Stimulated activated CD4-positive, alpha-beta T cell treated with anti-CD3 and anti-CD28 coated beads, Interleukin-12 subunit alpha, Interleukin-12 subunit beta, amount 100 ng/mL, for 4 hours (primary cell): ENCODE measurements at places on chromosomes 5 and 9.

- DNase-seq: no peak
These were observed 153.6 kb downstream of the CACNA1B start for GRCh38 chr9:138031186-138031585.

GRCh38 chr9:80157561-80157983 lies 585.8 kb downstream of the TLE4 start:
- DNase-seq: no peak

DNA sequence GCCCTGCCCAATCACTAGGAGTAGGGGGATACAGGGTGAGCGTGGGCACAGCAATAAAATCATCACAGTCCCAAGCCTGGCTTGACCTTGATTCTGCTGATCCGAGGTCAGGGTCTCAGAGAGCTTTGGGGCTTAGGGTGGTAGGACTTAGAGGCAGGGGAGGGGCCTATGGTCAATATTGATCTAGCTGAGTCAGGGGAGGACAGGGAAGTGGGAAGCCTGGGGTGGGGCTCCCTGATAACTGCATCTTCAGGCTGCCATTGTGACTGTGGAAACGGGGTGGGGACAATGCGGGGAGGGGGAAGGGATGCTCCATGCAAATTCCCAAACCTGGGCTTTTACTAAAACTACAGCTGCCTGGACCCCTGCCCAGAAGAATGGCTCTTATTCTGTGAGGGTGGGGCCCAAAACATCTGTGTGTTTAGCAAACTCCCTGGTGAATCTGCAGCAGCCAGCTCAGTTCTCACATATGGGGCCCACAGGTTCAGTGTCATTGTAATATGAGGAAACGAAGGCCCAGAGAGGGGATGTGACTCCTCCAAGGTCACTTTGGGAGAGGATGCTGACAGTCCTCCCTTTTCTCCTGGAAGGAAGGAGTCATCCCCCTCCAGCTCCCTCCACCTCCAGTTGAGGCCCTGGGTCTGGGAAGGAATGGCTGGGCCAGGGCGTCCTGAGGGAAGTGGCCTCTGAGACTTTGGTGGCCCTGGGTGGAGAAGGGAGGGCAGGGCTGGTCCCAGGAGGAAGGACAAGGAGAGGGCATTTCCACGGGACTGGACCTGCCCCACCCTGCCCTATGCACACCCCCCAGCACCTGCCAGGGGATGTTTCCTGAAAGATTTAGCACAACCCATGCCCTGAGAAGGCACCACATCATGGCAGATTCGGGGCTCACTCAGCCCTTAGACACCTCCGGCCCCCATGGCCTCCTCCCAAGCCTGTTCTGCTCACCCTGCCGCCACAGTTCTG lies 26.4 kb downstream of the SLC6A7 start:
- no peak for DNase-seq

DNA sequence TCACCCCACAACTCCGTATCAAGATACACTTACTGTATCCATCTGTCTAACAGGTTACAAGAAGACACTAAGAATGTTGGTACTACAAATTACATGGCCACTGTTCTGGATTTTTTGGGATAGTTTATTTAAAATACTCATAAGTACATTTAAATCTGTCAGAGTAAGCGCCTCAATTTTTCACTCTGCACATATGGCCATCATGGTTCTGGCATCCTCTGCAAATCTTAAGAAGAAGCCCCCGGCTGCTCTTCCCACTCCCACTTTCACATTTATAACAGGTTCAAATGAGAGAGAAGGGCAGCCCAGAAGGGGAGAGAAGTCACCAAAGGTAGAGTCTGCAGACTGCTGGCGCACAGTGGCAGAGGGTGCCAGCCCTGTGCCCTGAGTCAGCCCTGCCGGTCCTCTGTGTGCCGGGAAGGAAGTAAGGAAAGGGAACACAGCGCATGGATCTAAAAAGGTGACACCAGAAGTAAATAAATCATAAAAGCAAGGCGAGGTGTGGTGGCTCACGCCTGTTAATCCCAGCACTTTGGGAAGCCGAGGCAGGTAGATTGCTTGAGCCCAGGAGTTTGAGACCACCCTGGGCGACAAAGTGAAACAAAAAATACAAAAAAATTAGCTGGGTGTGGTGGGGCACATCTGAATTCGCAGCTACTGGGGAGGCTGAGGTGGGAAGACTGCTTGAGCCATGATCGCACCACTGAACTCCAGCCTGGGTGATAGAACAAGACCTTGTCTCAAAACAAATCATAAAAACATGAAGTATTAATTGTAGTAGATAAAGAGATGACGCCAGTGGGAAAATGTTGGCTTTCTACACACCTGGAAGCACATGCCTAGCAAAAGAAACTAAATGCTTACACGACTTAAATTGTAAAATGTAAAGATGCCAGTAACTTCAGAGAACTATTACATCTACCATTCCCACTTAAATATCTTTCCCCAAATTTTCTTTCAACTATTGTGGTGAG lies 30.0 kb downstream of the RNF130 start:
- no peak for DNase-seq
